ENCODE measurements at places on chromosomes 7 and 10.

- no peak for DNase-seq
These were observed 4.5 kb upstream of the PRKAR1B start for GRCh38 chr7:731440-732085.

GRCh38 chr10:74921744-74922143, 95.3 kb downstream of the KAT6B start:
- DNase-seq, result peak; percentile 54

GRCh38 chr7:1849351-1850041, 179.4 kb downstream of the ELFN1 start:
- no peak for DNase-seq

GRCh38 chr10:118605694-118606093, 10.2 kb upstream of the PRLHR start:
- DNase-seq, result no peak

GRCh38 chr7:140348161-140348849, 50.0 kb downstream of the SLC37A3 start:
- no peak for DNase-seq

DNA sequence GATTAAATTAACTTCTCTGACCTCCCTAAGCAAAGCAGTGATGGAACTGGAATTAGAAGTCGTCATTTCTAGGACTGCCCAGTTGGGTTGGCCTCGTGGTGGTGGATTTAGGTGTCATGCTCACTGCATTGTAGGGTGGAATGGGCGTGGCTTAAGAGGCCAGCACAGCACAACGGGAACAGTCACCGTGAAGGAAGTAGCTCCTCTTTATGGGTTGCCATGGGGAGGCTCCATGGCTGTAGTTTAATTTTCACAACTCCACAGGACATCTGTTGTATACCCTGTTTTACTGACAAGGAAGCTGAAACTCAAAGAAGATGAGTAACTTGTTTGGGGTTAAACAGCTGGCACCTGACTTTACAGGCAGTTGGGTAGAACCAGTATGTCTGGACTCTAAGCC, 208.3 kb downstream of the CELF2 start:
- DNase-seq, result no peak

DNA sequence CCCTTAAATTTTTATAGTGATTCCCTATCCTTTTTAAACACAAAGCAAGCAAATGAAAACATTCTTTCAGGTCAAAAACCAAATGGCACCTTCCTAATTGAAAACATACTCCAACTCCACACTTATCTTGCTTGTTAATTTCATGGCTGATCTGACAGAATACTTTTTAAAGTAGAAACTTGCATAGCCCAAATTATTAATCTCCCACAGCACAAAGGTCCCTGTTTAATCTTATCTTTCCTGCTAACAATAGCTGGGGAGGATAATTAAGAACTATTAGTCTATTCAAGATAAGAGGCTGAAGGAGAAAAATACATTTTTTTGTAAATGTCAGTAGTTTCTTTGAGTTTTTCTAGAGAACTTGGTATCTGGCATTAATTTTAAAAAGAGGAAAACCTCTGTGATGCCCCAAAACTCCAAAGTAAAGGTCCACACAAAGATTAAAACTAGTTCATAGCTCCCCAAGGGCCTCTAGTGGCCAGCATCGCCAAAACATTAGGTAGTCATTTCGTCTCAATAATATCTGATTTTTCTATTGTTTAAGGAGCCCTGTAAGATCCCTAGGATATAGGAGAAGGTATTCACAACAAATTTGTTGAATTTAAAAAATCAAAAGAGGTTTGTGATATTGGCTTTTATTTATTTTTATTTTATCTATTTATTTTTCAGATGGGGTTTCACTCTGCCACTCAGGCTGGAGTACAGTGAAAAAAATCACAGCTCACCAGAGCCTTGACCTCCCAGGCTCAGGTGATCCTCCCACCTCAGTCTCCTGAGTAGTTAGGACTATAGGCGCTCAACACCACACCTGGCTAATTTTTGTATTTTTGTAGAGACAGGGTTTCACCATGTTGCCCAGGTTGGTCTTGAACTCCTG, 14.7 kb downstream of the CDNF start:
- DNase-seq, result peak; percentile 21

- DNase-seq, result peak; percentile 92
These were observed 97.7 kb downstream of the SH3PXD2A start for GRCh38 chr10:103757531-103758293.

- no peak for DNase-seq
These were observed 465.3 kb downstream of the PLXDC2 start for GRCh38 chr10:20281579-20281978.

- no peak for DNase-seq
These were observed 162.8 kb upstream of the NFE2L3 start for GRCh38 chr7:25989140-25989705.

DNA sequence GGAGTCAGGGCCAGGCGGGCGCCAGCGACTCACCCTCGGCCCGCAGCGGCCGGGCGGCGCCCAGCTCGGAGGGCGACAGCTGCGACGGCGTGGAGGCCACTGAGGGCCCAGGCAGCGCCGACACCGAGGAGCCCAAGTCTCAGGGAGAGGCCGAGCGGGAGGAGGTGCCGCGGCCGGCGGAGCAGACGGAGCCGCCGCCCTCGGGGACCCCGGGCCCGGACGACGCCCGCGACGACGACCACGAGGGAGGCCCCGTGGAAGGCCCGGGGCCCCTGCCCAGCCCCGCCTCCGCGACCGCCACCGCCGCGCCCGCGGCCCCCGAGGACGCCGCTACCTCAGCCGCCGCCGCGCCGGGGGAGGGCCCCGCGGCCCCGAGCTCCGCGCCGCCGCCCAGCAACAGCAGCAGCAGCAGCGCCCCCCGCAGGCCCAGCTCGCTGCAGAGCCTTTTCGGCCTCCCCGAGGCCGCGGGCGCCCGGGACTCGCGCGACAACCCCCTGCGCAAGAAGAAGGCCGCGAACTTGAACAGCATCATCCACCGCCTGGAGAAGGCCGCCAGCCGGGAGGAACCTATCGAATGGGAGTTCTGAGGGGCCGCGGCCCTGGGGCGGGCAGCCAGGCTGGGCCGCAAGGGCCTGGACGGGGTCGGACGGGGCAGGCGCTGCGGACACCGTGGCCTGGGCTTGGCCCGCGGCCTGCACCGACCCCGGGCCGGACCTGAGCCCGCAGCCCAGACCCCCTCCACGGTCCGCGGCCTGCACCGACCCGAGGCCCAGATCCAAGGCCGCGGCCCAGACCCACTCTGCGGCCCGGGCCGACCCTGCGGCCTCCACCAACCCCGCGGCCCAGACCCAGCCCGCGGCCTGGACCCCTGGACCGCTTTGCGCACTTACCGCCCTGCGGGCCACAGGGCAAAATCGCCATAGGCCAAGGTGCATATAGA, 37.9 kb upstream of the SH2B2 start:
- DNase-seq, result no peak

All from Daoy (cell line).